Muscle of back (tissue), 13 donors: ENCODE measurements at places on chromosomes 6 and 20.
A peak's percentile ranks its signal among the peaks of the same experiment; 100 is the strongest.

DNA sequence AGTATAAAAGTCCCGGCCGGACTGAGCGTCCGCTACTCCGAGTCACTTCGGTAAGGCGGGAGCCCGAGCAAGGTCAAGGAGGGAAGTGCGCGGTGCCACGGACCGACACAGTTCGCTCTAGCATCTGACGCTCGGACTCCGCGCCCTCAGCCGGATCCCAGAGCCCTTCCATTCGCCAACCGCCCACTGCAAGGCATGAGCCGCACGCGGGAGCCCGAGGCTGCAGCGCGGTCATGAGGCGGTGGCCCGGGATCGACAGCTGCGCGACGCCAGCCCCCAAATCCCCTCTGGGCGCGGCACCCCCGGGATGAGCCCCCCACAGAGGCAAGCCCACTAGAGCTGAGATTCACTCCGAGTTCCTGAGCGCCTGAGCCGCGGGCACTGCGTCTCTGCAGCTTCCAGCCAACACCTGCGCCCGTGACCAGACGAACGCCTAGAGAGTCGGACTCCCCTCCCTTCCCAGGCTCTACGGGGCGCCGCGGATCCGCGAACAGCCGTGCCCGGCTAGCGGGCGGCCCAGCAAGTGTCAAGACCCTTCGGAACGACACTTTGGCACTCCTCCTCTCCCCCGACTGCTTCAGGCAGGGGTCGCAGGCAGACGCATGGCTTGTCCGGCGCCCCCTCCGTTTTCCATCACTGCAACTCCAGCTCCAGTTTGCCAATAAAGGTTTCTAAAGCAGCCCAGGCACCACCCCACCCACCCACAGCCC lies 725 bp upstream of the ISM1 start:
- DNase-seq, result no peak

DNA sequence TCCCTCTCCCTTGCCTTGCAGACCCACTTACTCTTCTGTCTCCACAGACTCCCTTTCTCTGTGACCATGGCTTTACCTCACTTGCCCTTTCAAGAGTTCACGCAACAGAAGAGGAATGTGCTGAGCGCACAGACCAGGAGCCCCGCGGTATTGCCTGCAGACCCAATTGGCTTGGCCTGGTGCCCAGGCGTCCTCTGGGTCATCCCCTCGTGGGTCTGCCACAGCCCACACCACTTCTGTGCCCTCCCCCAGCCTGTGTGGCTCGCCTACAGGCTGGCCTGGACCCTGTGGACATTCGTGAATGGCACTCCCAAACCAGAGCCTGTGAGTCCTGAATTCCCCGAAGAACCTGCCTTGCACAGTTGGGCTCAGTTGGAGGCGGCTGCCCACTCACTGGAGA lies 15.3 kb upstream of the NINL start:
- no peak for DNase-seq

DNA sequence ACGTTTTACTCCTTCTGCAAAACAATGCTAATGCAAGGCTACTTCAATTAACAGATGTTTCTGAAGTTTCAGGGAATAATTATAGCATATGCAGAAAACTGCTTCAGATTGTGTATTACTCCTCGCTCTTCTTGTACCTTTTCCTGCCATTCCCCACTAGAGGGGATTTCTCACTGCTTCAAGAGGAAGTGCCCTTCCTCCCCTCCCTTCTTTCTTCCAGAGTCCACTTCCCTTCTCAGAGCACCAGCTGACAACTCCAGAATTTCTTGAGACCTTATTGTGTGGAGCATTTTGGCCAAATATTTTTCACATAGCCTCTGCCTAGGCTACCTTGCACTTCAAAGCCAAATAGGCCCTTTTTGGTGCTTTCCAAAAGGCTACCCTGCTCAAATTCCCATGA lies 12.7 kb upstream of the MCUR1 start:
- no peak for DNase-seq

DNA sequence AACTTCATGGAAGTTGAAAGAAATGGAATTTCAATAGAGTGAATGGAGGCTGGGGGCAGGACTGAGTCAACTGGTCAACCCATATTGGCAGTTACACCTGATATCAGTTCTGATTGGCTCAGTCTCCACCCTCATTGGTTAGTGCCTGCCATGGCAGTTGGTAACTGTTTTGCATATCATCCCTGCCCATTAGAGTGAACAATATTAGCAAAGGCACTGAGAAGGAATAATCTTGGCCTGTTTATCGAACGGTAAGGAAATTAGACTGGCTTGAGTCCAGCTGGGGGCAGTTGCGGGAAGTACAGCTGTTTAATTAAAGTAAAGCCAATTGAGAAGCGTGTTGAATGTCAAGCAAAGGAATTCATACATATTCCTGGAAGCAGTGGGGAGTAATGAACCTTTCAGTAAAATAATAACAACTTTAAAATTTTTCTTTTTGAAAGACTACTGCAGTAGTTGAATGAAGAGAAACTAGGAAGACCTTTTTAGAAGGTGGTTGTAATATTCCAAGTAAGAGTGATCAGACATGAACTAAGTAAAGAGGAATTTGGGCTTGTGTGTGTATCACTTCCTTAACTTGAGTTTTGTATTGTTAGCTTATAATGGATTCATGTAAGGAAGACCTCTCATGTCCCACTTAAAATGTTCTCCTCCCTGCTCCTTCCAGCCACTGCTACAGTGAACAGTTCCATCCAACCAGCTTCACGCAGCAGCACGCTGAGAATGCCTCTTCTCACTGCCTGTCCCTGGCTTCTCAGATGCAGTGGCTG lies 17.2 kb upstream of the FAM50B start:
- DNase-seq, result no peak

DNA sequence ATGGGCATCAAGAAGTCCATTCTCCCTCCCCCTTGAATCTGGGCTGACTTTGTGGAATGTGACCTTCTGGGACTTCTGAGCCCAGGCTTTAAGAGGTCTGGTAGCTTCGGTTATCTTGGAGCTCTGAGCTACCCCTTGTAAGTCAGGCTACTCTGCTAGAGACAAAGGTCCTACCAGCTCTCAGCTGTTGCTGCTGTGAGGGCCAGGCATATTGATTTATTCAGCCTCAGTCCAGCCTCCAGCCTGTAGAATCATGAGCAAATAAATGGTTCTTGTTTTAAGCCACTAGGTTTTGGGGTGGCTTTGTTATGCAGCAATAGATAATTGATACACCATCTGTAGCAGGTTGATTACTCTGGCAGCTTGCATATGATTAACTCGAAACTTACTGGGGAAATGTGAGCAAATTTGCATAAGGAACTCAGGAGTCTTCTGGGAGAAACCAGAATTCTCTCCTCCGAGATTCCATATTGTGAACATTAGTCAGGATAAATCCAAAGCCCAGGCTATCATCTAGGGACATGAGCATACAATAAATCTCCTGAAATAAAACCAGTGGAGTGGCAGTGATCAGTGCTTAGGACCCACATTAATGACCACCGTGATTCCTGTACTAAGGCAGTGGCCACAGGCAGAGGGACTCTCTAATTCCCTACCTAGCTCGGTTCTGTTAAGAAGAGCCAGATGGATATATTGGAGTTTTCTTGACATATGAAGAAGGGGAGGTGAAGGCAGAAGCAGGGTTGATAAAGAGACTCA lies 336.1 kb downstream of the CDC5L start:
- DNase-seq, result no peak

GRCh38 chr6:128335963-128336362 lies 184.4 kb downstream of the PTPRK start:
- DNase-seq, result peak; percentile 15

- DNase-seq, result no peak
Measured at GRCh38 chr6:117078624-117079023, 186.7 kb upstream of the VGLL2 start.

DNA sequence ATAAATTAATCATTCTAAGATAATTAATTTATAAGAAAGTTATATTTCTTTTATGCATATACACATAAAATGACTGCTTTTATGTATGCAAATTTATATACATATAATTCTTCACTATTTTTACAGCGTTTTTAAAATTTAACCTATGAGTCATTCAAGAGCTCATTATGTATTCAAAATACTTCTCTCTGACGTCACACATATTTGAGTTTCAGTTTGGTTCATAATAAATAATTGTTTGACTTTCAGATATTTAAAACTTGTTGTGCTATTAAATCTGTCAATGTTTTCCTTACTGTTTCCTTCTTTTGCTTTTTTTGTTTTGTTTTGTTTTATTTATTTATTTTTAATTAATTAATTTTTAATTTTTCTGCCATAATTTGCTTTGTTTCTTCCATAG lies 467.5 kb upstream of the ADGRB3 start:
- no peak for DNase-seq

DNA sequence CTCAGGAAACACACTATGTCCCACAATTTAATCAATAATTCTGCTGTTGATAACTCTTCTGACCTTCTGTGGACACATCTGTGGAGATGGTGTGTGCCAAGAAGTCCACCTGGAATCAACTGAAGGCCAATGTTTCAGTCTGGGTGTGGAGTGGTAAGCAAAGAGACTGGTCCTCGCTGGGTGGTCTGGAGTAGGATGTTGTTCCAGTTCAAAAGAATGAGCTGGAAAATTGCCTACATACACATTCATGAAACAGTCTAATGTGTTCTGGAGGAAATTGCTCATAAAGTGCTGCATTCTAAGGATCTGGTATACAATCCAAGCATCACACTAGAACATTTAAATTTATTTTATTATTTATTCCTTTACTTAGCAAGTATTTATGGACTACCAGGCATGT lies 33.9 kb upstream of the TBX18 start:
- DNase-seq, result peak; percentile 33

GRCh38 chr6:47288267-47289090 lies 21.2 kb downstream of the TNFRSF21 start:
- no peak for DNase-seq

DNA sequence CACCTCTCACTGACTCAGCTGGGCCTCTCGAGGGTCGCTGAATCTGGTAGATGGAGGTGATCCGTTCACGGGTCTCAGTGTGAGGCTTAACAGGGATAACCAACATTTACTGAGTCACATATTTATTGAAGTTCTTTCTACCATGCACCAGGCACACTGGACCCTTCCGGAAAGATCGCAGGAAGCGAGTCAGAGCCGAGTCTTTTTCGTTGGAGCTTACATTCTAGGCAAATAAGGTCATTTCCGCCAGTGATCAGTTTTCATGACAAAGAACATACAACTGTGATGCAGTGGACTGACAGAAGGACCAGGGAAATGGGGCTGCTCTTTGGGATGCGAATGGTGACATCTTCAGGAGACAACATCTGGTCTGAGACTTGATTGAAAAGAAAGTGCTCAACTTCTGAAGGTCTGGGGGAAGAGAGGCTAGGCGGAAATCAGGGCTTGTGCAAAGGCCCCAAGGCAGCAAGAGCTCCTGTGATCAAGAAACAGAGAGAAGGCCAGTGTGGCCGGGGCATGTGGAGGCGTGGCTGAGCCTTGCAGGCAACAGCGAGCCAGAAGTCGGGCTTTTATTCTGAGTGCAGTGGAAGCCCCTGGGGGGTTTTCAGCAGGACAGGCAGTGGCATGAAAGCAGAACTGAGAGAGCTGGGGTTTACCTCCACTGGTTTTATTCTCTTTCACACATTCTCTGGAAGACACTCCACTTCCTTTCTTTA lies 56.7 kb downstream of the APCDD1L start:
- no peak for DNase-seq
